ENCODE measurements at places on chromosomes 16 and 17.
A peak's percentile ranks its signal among the peaks of the same experiment; 100 is the strongest.

- no peak for DNase-seq
Observed at GRCh38 chr17:2420176-2420575, 19.3 kb upstream of the MNT start.

GRCh38 chr17:30378825-30379302 is at the start of gene CPD:
CPD (plus strand) TSS chr17:30378927; CDS start chr17:30378981, 54 bp downstream.
- peak; percentile 60 for DNase-seq

DNA sequence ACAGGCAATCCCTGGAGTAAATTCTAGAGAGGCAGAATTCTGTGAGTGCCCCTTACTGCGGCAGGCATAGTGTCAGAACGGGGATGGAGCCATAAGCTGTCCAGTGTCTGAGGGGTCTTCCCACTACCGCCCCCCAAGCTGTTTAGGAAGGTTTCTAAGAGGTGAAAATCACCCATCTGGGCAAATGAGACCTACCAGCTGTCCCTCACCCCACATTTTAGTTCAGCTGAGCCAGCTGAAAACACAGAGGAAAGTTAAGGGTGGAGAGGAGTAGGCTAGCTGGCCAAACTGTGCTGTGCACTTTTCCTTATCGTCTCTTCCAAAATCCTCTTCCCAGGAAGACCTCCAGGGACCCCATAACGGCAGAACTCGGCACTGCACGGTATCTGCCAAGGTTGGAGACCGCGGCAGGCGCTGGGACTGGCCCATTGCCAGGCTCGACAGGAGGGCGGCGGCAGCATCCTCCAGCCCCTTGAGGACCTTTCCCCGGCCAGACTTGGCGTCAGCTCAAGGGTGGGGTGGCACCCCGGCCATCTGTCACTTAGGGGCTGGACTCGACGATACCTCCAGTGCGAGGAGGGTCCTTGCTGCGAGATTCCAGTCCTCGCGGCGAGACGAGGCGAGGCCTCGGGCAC is 955 bp downstream of the ACLY start:
- no peak for DNase-seq

GRCh38 chr16:85398050-85398451 is 215.1 kb upstream of the GSE1 start:
- no peak for DNase-seq

DNA sequence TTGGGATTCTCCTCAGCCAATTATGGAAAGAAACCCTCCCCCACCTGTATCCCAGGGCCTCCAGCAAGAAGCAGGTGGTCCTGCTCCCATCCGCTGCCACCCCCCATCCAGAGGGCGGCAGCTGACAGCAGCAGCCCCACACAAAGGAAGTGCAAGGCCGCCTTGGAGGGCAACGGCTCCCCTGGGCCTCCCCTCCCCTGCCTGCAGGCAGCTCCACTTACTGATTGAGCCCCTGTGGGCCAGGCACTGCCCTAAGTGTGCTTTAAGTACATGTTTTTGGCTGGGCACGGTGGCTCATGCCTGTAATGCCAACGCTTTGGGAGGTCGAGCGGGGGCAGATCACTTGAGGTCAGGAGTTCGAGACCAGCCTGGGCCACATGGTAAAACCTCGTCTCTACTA is 257.6 kb downstream of the PARN start:
- DNase-seq = no peak

DNA sequence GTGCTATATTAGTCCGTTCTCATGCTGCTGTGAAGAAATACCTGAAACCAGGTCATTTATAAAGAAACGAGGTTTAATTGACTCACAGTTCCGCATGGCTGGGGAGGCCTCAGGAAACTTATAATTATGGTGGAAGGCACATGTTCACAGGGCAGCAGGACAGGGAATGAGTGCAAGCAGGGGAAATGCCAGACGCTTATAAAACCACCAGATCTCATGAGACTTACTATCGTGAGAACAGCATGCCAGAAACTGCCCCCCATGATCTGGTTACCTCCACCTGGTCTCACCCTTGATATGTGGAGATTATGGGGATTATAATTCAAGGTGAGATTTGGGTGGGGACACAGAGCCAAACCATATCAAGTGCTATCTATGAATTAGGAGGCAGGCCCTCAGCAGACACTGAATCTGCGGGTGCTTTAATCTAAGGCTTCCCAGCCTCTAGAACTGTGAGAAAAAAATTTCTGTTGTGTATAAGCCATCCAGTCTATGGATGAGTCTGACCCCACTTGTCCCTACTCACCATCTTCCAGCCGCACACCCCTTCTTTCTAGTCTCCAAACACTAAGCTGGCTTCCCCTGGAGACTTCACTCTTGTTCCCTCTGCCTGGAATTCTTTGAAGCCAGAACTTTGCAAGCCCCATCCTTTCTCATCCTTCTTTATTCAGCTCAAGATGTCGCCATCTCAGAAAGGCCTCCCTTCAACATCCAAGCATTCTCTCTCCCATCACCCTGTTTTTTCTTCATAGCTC is 772 bp upstream of the NUP93 start:
- no peak for DNase-seq

DNA sequence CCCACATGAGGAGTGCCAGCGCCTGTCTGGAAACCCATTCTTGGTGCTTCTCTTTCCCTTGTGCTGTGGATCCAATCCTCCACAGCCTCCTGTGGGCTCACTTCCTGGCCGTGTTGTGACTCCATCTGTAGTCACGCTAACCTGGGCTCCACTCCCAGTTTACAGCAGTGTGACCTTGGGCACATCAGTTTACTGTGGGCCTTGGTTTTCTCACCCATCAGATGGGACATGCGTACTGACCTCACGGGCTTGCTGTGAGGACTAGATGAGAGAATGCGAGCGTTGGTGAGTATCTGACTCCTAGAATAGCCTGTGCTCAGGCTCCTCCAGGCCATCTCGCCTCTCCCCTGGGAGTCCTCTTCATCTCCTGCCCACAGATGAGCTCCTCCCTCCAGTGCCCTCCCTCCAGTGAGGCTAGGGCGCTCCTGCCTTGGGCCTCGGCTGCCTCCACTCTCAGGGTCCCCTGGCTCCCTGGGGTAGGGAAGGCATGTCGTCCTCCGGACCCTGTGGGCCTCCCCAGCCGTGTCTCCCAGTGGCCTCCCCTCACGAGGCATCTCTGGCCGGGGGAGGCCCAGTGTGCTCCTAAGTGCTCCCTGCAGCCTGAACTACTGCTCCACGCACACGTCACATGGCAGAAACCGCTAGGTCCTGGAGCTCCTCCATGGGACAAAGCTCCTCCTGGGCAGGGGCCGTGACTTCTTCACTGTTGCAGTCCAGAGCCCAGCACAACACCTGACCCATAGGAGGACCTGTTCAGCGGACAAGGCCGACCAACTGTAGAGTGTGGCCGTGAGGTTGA is 5.2 kb upstream of the FOXJ1 start:
- DNase-seq = no peak

- no peak for DNase-seq
Observed at GRCh38 chr17:39781031-39781860, 43.5 kb downstream of the GRB7 start.

- DNase-seq = no peak
Observed at GRCh38 chr16:49701789-49702494, 154.0 kb downstream of the ZNF423 start.

GRCh38 chr17:2957631-2958286 is 105.6 kb downstream of the OR1D5 start:
- no peak for DNase-seq

GRCh38 chr17:78111727-78112517 is 16.6 kb downstream of the TMC6 start:
- no peak for DNase-seq

DNA sequence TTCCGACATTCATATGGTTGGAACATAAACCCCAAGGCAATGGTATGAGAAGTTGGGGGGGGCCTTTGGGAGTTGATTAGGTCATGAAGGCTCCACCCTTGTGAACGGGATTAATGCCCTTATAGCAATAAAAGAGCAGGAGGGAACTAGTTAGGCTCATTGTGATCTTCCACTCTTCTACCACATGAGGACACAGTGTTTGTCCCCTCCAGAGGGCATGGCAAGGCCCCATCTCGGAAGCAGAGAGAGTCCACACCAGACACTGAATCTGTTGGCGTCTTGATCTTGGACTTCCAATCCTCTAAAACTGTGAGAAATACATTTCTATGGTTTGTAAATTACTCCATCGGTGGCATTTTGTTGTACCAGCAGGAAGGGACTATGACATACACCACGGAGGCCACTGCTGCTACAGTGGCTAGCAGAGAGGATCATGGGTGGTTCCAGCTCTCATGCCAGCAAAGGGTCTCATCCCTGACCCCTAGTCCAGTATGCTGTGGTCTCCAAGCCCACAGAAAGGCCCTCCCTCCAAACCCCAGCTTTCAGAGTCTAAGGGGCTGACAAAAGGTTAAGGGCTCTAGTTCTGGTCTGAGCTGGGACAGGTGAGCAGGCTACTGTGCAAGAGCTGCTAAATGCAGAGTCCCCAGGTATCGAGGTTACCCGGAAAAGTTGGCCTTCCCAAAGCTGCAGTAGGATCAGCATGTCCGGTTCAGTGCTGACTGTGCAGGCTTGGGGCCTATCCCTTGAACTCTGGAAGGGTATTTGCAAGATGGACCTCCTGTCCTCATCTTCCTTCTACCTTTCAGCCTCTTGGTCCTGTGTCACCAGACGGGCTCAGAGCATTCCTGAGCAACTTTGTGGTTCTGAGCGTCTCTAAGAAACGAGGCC is 12.2 kb downstream of the CCR7 start:
- no peak for DNase-seq

DNA sequence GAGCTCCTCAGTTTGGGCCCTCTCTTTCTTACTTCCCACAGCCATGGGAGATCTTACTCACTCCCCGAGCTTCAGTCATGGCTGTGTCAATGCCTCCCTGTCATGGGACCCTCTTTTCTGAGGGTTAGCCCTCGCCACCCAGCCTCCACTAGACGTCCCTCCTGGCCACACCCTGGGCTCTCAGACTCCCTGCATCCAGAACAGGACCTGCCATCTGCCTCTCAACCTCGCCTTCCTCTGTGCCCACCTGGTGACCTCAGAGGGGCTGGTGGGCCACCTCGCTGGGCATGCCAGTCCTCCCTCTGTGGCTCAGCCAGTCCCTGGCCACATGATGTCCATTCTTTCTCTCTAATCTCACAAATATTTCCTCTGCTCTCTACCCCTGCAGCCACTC is 54.6 kb upstream of the MED9 start:
- no peak for DNase-seq

- DNase-seq = no peak
Observed at GRCh38 chr17:82231562-82232321, 2.9 kb downstream of the SLC16A3 start.

- DNase-seq = no peak
Observed at GRCh38 chr16:10485698-10486382, 94.6 kb downstream of the EMP2 start.

GRCh38 chr16:30972872-30973271 is 12.1 kb upstream of the HSD3B7 start:
- DNase-seq = no peak

GRCh38 chr17:37490638-37491614 is 1.2 kb downstream of the DUSP14 start:
- DNase-seq = no peak

DNA sequence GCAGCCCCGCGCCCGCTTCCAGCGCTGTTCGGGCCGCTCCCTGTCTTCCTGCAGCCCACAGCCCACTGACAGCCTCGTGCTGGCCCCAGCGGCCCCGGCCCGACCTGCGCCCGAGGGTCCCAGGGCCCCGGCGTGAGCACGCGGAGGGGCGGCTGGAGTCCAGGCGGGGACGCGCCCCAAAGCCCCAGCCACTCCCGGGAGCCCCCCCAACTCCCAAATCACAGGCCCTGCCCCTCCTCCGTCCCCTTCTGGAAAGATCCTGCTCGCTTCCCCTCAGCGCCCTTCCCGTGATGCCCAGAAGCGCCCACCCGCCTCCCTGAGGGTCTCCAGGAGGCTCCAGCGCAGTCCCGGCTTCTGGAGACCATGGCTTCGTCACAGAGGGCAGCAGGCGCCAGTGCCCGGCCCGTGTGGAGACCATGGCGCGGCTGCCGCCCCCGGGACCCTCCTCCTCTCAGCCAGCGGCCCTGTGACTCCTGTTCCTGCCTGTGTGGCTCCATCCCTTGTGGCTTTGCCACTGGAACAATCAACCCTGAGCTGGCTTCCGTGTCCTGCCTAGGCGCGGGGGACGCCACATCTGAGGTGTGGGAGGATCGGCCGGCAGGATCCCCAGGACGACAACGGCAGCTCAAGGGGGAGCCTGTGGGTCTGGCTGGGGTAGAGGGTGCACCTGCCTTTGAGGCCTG is 3.9 kb downstream of the UTS2R start:
- no peak for DNase-seq

- no peak for DNase-seq
Observed at GRCh38 chr16:318628-319027, 33.9 kb downstream of the AXIN1 start.

- DNase-seq = no peak
Observed at GRCh38 chr16:51522902-51523301, 371.8 kb upstream of the SALL1 start.

GRCh38 chr17:80673152-80673920 is 128.7 kb downstream of the RPTOR start:
- DNase-seq = no peak

DNA sequence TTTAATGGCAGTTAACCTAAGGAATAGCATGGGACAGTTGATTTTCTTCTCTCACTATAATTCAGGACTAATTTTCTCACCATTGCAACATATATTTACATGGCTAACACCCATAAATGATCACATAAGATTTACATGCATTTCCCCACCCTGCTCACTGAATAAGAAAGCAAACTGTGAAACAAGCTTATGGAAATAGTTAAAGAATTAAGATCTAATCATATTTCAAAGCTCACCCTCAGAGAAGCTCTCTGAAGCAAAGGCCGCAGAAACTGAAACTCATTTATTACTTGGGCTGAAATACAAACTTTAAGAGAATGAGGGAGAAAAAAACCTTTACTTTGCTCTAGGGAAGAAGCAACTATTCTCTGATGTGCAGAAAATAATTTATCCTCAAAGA is 218.7 kb upstream of the AXIN2 start:
- no peak for DNase-seq

- DNase-seq = no peak
Observed at GRCh38 chr17:55709984-55710383, 12.7 kb downstream of the TMEM100 start.

- no peak for DNase-seq
Observed at GRCh38 chr16:53152329-53152728, 97.5 kb downstream of the CHD9 start.

- no peak for DNase-seq
Observed at GRCh38 chr17:4802228-4802627, at the start of gene C17orf114. C17orf114 (minus strand) TSS chr17:4802328.

GRCh38 chr16:88264641-88265285 is 118.0 kb upstream of the ZNF469 start:
- peak; percentile 69 for DNase-seq

DNA sequence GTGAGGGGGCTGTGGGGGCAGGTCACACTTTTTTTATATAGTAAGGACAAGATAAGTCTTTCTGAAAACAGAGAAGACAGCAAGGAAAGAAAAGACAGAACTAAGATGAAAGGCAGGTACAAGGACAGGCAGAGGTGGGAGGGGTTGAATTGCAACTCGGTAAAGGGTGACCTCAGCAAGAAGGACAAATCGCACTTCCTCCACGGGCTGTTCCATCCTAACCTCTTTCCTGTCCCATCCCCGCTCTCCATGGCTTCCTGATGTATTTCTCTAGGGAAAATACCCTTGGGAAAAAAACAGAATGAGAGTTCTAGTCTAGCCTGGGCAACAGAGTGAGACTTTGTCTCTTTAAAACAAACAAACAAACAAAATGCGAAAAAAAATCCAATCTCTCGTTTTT is 57.3 kb downstream of the ARHGAP17 start:
- DNase-seq = no peak

GRCh38 chr17:5757314-5757907 is 173.1 kb upstream of the NLRP1 start:
- no peak for DNase-seq

GRCh38 chr16:51272420-51272819 is 121.3 kb upstream of the SALL1 start:
- no peak for DNase-seq

- DNase-seq = no peak
Observed at GRCh38 chr16:85537795-85538401, 75.2 kb upstream of the GSE1 start.
